GM04504 (cell line): ENCODE measurements at places on chromosomes 2 and 18.

DNA sequence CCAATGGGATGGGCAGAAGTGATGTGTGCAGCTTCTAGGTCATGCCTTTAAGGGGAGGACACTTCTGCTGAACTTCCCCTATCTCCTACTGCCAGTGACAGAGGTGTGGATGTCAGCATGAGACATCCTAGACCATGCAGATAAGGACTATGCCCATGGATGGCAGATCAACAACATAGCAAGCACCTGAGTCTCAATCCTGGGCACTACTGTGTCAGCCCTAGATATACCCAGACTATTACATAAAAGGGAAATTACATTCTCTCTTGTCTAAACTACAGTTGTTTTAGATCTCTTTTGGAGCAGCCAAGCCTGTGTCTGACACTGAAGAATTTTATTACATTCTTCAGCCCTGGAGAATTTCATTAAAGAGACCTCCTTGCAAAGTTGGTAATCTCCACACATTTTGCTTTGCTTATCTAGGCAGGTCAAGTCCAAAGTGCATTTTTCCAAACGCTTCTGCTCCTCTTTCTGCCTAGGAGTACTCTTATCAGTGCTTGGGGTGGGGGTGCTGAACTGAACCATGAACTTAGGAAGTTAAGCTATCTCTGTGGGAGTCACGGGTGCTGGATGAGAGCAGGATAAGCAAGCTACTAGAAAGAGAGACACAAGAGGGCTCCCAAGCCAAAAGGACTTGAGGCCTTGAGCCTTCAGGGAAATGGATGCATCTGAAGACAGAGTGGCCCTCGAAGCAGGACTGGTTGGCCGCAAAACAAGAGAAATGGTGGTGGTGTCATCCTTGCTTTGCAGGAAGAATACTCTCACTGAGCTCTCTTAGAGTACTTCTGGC lies 95.2 kb upstream of the SPRED2 start:
- no peak for DNase-seq

DNA sequence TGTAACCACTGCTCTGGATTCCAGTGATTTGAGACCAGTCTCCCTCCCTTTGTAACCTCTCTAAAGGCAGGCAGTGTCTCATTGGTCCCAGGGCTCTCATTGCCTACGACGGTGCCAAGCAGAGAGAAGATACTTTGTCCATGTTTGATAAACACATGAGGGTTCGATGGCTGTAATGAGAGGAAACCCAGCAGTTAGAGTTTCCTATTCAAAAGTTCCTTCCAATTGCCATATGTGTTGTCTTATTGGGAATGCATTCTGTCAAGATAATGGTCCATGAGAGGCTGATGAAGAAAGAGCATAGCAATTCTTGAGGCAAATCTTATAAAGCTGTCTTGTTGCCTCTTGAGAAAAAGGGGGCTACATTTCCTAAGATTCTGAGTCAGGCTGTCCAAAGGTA lies 292.5 kb downstream of the LRRTM1 start:
- DNase-seq: no peak

DNA sequence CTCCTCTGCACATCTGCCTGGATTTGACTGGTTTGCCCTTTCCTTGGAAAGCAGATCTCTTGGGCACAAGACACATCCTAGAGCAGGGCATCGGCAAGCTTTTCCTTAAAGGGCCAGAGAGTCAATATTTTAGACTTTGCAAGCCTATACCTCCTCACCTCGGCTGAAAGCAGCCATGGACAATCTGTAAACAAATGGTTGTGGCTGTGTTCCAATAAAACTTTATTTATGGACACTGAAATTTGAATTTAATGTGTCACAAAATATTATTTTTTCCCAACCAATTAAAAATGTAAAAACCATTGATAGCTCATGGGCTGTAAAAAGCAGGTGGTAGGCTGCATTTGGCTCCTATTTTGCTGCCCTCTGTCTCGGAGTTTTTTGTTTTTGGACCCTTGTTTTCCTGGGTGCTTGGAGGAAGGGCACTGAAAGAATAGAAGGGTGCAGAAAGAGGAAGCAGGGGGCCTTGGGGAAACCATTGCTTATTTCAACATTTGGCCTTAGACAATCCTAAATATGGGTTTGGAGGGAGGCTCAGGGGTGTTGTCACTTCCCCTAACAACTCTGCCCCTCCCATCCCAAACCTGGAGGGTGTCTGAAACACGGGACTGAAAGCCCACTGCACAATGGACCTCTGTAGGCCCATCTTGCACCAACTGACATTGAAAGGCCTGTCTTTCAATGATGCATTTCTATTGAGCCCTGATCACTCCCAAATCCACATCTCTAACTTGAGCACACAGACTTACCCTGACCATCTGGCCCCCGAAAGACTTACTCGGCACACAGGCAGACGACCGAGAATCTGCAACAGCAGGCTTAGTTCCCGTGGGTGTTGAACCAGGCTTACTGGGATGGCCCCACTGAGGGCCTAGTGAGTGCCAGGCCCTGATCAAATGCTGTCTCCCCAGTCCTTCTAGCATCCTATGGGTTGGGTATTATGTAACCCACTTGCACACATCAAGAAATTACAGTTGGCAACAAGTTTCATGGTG lies 7.1 kb upstream of the ZFP36L2 start:
- DNase-seq: no peak

DNA sequence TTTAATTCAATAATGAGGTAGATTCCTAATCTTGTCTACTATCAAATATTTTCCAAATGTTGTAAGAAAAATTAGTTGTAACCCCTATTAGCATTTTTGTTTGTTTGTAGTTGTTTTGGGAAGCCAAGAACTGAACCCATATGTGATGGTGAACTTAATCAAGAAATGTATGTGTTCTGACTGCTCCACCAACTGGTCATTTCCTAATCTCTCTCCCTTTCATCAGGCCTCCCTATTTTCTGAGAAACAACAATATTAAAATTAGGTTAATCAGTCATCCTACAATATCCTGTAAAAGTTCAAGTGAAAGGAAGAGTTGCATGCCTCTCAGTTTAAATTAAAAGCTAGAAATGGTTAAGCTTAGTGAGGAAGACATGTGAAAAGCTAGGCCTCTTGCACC lies 504.0 kb downstream of the EPHA4 start:
- no peak for DNase-seq

DNA sequence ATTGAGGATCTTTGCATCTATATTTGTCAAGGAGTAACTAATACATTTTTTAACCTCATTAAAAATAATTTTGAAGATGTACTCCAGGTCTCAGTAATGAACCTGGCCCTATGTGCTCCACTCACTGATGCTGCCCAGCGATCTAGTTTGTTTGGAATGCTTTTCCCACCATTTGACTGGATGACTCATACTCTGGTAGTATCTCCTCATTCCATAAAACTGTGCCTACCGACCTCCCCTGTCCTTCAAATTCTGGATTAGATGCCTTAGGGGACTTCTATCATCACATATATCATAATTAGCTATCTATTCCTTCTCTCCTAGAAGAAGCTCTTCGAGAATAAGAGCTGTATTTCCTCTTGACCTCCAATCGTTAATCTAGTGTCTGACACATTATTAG lies 83.8 kb downstream of the FAM117B start:
- peak; percentile 18 for DNase-seq

GRCh38 chr2:99607454-99607853 lies 117.6 kb upstream of the REV1 start:
- no peak for DNase-seq

- DNase-seq: no peak
Observed at GRCh38 chr2:36352701-36353100, 2.9 kb upstream of the CRIM1 start.

DNA sequence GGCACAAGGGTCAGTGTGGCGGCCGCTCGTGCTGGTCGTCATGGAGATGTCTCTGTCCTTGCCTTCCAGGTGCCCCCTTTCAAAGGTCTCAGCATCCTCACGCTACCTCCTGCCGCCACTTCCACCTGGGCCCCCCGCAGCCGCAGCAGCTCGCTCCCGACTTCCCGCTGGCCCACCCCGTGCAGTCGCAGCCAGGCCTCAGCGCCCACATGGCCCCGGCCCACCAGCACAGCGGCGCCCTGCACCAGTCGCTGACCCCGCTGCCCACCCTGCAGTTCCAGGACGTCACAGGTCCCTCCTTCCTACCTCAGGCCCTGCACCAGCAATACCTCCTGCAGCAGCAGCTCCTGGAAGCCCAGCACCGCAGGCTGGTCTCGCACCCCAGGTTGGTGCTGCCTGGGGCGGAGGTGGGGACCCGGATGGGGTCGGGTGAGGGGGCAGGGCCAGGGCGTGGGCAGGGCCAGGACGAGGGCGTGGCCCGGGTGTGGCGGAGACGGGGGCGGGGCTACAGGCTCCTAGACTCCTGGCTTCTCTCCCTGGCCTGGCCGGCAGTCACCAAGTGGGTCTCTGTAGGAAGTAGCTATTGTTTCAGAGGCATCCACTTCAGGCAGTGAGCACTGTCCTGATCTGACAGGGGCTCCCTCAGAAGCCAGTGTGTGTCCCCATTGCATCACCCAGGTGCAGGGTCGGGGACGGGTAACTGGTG lies 223.7 kb downstream of the LOXHD1 start:
- no peak for DNase-seq

DNA sequence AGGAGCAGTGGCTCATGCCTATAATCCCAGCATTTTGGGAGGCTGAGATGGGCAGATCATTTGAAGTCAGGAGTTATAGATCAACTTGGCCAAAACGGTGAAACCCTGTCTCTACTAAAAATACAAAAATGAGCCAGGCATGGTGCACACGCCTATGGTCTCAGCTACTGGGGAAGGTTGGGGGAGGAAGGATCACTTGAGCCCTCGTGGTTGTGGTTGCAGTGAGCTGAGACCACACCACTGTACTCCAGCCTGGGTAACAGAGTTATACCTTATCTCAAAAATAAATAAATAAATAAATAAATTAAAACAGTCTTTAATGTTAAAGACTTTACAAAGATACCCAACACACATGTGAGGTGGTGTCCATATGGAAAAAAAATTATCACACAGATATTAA lies 134.0 kb downstream of the C2orf74 start:
- no peak for DNase-seq

- no peak for DNase-seq
Observed at GRCh38 chr2:209940936-209941335, 61.5 kb upstream of the RPE start.

- peak; percentile 10 for DNase-seq
Observed at GRCh38 chr18:48153613-48154481, 223.4 kb upstream of the SMAD2 start.

DNA sequence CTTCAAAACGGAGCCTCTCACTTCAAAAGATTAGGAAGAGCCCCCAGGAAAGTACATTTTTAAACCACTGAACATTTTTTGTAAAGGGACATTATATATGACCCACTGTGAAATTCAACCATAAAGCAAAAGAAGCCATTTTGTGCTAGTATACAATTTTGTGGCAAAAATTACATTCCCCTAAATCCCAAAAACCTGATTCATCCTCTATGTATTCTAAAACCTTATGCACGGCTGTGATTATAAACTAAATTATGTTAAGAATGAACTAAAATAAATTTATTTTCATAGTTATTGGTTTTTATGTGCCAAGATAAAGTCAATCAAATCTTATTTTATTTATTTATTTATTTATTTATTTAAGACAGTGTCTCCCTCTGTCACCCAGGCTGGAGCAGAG lies 48.5 kb downstream of the RTN4 start:
- no peak for DNase-seq

- no peak for DNase-seq
Observed at GRCh38 chr2:23506531-23507266, 121.7 kb downstream of the KLHL29 start.

DNA sequence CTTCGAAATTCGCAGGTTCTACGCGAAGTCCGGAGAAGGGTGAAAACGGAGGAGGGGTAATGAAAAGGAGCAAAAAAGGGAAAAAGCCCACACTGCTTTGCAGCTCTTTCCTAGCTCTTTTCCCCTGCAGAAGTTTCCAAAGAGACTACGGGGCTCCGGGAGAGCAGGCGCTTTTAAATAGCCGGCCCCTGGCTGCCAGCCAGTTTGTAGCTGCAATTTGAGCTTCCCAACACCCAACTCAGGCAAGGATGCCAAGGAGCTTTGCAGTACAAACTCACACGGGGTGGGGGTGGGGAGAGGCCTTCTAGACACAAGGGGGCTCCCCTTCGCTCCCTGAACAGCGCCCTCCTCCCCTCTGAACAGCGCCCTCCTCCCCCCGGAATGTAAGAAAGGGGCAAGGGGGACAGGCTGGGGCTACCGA lies at the start of gene IGFBP5:
TSS of gene IGFBP5 (minus strand) at position 149 of the 421 bp plus-strand sequence. CDS start 774 bp downstream, outside the sequence.
- no peak for DNase-seq

- no peak for DNase-seq
Observed at GRCh38 chr2:62458206-62458641, 47.8 kb downstream of the TMEM17 start.

DNA sequence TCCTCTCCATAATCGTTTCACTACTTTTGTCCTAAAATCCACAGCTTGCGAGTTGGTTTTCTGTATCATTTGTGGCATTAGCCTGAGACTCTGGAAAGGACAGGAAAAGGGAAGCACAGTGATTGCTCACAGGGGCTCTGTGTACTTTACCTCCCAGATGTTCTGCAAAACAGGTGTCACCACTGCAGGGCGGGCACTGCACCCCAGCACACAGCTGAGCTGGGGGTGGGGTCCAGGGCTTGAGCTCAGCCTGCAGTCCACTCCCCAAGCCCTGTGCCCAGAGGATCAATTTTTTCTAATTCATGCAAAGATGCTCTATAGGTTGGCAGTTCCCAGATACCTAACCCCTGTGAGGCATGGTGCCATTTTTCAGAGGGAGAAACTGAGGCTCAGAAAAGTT lies 119.4 kb upstream of the GLI2 start:
- no peak for DNase-seq

- DNase-seq: no peak
Observed at GRCh38 chr2:109269706-109270504, 140.9 kb downstream of the SH3RF3 start.

DNA sequence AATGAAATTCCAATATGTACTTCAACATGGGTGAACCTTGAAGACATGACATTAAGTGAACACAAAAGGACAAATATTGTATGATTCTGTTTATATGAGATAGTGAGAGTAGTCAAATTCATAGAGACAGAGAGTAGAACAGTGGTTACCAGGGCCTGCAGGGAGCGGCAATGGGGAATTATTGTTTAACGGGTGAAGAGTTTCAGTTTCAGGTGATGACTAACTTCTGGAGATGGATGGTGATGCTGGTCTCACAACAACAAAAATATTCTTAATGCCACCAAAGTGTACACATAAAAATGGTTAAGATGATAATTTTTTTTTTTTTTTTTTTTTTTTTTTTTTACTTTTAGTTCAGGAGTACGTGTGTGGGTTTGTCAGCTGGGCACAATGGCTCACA lies 109.4 kb upstream of the TMEM200C start:
- DNase-seq: no peak

- DNase-seq: peak; percentile 28
Observed at GRCh38 chr2:20381457-20381856, 30.8 kb upstream of the PUM2 start.

GRCh38 chr2:43927442-43927841 lies 68.3 kb downstream of the LRPPRC start:
- no peak for DNase-seq

- DNase-seq: no peak
Observed at GRCh38 chr2:4381773-4382172, 678.4 kb downstream of the DCDC2C start.

GRCh38 chr2:2848198-2848597 lies 517.1 kb upstream of the MYT1L start:
- no peak for DNase-seq
